ENCODE measurements at places on chromosomes 5 and 9. TPM values are rescaled to one million over a fixed set of nuclear protein-coding genes. Genes with fewer than 3 reads are reported as not detected.

- DNase-seq = peak; percentile 86
Measured at GRCh38 chr9:124218438-124218982, 39.2 kb upstream of the NEK6 start.

Gene TMEM267
- 23.1 TPM for total RNA-seq

- no peak for DNase-seq
Measured at GRCh38 chr9:112559629-112560413, 73.2 kb downstream of the KIAA1958 start.

- peak; percentile 44 for DNase-seq
Measured at GRCh38 chr5:180718810-180719453, 20.9 kb downstream of the OR2Y1 start.

DNA sequence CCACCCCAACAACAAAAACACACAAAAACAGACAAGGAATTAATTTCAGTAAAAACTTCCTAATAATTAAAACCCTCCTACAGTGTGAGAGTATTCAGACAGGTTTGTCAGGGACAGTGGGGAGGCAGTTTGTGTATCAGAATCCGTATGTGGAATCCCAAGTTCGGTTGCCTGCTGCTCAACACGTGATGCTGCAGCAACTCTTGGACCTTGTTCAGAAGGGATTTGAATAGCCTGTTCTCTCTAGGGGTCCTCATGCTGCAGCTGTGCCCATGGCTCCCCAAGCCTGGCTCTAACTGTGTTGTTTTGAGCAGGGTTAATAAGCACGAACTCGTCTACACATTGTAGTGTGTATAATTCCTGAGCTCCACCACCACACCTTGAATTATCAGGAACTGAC, 28.7 kb downstream of the TLE4 start:
- no peak for DNase-seq

DNA sequence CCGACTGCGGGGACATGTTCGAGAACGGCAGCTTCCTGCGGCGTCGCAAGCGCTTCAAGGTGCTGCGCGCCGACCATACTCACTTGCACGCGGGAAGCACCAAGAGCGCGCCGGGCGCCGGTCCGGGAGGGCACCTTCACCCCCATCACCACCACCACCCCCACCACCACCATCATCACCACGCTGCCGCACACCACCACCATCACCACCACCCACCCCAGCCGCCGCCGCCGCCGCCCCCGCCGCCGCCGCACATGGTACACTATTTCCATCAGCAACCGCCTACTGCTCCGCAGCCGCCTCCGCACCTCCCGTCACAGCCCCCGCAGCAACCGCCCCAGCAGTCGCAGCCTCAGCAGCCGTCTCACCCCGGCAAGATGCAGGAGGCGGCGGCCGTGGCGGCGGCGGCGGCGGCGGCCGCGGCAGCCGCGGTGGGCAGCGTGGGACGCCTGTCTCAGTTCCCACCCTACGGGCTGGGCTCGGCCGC, 514 bp downstream of the FOXB2 start:
- DNase-seq = no peak

GRCh38 chr9:137484551-137485315, 25.6 kb upstream of the NSMF start:
- DNase-seq = no peak

Gene FAM81B
- total RNA-seq = not detected

DNA sequence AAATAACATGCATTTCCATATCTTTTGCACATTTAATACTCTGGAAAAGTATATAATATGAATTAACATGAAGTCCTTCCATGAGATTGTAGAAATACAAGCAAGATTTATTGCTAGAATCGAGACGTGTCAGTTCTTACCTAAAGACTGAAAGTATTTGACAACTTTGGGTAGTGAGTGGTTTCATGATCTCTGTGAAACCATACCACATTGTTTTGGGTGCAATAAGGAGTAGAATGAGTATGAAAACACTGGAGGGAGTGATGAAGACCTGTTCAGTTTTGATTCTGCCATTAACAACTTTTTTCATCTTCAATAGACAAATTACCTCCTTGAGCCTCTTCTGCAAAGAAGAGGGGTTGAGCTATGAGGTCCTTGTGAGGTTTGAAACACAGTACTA, 133.7 kb downstream of the NUDT12 start:
- DNase-seq = no peak

DNA sequence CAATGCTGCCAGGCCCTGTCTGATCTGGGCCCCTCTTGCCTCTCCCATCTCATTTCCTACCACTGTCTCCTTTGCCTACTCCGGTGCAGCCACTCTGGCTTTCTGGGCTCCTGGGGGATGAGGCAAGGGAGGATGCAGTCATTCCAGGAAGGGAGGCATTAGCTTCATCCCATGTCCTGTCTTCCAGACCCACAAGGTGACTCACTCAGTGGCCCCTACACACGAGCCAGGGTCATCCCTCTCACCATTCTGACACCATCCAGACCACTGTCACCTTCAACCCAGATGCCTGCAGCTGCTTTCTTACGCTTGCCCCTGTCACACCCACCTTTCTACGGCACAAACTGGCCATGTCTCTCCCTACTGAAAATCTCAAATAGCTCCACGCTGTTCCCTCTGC, 19.1 kb downstream of the ACSL6 start:
- DNase-seq = no peak

DNA sequence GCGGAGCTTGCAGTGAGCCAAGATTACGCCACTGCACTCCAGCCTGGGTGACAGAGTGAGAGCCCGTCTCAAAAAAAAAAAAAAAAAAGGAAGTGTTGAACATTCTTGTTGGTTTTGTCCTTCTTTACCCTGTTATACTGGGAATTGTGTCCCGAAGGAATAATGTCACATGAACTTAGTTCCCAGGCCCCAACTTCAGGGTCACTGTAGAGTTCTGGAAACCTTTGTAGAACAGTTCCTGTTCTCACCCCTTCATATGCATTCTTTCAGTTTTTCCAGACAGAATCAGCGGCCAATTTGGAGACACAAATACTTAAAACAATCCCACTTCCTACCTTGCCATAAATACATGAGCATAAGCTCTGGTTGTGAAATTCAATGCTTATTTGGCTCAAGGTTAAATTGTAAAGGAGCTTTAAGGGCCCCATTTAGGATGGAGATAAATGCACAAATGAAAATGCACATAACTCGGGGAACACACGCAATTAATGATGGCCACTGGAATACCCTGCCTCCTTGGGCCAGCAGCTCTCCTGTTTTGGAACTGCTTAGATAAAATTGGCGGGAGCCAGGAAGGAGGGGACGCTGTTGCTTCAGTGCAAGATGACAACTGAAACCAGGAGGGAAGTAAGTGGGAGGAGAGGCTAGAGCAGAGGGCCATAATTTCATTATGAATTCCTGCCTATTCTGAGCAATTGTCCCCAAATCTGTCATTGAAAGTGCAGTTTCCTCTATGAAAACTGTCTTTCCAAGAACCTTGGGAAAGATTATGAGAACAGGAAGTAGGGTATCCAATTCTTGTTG, 153.7 kb downstream of the FGF1 start:
- DNase-seq = no peak

GRCh38 chr9:101652601-101653175, 57.9 kb upstream of the PPP3R2 start:
- DNase-seq = no peak

Gene PPP3R2
- total RNA-seq = not detected

DNA sequence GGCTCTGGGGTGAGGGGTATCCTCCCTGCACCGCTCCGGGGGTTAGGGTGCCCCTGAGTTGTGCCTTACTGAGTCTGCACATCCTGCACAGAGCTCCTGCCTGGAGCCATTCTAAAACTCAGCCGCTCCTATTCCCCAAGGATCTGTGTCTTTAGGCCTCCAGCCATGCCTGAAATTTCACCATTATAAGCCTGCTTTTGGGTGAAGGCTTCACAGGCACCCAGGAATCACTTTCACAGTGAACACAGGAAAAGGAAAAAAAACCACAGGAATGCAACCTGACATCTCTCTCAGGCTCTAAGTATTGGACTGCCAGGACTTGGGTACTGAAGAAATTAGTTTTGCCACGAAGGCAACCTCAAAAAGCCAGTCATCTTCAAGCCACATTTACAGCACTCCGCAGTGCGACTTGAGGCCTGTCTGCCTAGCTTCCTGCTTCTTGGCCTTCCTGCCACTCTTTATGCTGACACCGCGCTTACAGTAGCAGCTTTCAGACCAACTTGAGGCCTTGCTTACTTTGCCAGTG, 30.9 kb downstream of the GALNT10 start:
- peak; percentile 36 for DNase-seq

Gene COL15A1
- not detected for total RNA-seq

DNA sequence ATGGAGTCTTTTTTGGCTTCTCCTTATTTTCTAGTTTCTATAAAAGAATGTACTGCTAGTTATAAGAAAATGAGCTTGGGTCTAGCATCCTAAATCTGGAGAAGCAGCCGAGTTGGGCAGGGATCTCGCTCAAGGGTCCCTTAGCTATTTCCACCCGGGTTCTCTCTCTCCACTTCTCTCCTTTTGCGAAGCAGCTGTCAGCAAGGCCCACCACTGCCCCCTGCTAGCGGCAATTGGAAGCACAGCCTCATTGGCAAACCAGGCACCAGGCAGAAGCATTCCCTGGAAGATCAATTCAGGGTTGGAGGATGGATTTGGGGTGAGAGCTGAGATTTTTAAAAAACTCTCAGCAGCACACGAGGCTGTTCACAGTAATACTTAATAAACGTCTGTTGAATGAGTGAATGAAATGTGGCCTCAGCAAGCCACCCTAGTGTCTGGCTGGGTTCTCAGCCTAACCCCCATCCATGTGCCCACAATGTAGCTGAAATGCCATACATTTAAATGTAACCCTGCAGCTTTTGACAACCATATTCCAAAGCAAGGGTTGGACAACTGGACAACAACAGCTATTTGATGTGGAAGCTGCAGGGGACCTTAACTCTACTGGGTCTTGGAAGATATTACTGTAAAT, 34.6 kb upstream of the TNIP1 start:
- DNase-seq = peak; percentile 48

DNA sequence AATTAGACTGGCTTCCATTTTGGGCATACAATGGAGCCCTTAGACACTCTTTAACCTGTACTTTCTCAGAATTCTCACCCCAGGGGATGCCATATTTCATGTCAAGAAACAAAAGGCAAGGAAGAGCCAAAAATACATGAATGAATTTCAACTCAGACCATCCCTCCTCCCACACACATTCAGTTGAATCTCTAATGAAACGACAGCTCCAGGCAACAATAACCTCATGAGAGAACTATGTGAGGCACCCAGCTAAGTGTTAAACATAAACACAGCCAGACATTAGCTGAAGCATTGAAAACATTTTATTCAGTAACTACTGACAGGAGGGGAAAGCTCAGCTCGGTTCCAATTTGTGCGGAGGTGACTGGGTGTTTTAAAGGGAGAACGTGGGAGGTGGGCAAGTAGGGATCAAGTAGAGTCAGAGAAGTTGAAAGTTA, 1359.1 kb upstream of the CDH9 start:
- DNase-seq = peak; percentile 92

- no peak for DNase-seq
Measured at GRCh38 chr9:33137781-33138264, 29.3 kb downstream of the B4GALT1 start.

DNA sequence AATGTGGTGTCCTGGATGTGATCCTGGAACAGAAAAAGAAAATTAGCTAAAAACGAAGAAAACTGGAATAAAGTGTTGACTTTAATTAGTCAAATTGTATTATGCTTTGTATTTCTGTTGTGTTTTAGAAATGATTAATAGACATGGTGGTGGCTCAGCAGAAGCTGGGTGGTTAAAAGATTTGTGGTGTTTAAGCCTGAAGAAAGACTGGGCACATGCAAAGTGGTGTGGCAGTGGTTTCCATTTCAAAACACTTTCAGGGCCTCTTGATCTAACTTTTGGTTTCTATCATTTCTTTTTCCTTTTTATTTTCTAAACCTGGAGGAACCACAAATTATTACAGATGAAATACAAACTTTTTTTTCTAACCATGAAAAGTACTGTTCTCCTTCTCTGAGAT, 44.1 kb downstream of the ADGRV1 start:
- DNase-seq = no peak
